ENCODE measurements at places on chromosomes 16 and 17.

GRCh38 chr17:13580790-13581189, 20.9 kb downstream of the HS3ST3A1 start:
- no peak for DNase-seq

GRCh38 chr17:32007463-32008298, 498 bp downstream of the LRRC37B start:
- no peak for DNase-seq

DNA sequence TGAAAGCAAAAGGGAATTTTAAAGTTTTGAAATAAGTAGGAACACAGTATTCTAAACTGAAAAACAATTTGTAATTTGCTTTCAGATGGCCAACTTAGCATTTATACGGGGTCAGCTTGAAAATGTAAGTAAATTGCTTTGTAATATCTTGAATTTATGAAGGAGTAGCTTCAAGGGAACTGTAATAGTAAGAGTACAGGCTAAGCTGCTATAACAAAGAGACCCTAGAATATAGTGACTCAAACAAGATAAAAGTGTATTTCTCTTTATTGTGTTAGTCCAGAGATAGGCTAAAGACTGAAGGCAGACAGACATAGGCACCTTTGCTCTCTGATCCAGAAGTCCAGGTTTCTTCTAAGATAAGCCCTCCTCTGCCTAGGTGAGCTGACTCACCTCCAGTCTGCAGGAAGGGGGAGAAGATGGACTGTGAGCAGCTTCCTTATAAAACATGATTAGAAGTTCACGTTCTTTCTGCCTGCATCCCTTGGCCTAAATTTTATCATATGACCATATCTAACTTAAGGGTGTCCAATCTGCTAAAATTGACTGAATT, 3.2 kb downstream of the TTC19 start:
- no peak for DNase-seq

DNA sequence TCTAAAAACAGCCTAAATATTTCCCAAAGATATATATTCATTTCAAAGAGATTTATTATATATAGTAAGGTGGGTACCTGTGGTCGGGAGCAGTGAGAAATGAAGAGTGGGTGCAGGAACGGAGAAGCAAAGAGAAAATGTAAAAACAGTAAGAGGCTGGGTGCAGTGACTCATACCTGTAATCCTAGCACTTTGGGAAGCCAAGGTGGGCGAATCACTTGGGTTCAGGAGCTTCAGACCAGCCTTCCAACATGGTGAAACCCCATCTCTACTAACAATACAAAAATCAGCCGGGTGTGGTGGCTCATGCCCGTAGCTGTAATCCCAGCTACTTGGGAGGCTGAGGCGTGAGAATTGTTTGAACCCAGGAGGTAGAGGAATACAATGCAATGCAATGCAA, 257.1 kb downstream of the BCAS3 start:
- no peak for DNase-seq

- no peak for DNase-seq
Measured at GRCh38 chr16:1206786-1207185, 18.3 kb downstream of the TPSG1 start.

GRCh38 chr17:48725004-48725287, 2.0 kb downstream of the PRAC2 start:
- DNase-seq, result no peak

DNA sequence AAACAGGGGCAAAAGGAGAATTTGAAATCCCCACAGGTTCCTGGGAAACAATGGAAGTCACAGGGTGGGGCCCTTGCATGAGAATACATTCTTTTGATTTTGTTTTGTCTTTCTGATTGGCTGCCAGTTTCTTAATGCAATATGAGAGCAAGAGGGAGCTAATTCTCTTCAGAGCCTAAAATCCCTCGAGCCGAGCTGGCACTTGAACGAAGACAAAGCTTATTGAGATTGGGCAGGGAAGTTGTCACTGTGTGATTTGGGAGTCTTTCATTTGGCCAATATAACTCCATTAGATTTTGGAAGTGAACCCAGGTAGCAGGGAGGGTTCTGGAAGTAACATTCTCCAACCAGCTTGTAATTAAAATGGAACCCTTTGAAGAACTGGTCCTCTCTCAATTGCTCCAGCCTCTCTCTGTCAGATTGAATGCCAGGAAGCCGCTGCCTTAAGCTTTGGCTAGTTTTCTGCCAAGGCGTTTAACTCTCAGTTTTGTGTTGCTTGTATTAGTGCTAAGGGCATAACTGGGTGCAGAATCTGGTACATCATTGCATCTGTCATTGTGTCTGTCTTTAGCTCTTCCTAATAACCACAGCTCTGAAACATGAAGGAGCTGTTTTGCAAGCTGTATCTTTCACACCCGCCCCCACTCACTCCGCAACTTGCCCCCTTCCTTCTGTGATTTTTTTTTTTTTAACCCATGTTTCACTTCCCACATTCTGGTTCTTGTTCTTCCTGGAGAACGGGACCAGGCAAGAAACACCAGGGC, 272.0 kb downstream of the MAF start:
- DNase-seq, result no peak

DNA sequence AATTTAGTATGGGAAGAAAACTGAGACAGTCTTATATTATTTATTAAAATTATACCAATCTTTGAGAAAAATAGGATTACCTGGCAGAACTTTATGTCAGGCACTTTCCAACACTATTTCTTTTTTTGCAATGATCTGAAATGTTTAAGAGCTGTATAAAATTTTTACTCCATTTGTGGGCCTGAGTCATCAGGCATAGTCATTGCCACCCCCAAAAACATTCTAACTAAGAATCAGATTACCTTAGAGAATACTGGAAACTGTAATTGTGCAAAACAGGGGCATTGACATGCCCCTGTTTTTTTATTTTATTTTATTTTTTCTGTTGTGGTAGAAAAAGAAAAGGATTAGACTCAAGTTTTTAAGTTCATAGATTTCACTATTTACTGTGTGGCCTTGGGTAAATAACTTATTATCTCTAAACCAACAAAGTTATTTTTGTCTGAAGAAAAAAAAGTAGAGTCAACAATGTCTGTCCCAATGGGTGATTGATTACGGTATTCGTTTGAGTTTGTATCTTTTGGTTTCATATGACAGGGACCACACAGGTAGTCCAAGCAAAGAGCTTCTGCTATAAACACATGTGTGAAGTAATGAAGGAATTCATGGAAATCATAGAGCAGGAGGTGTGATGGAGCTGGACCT, 24.6 kb downstream of the VAT1L start:
- DNase-seq, result no peak

- DNase-seq, result no peak
Measured at GRCh38 chr17:47276444-47276843, 22.8 kb downstream of the ITGB3 start.

- no peak for DNase-seq
Measured at GRCh38 chr17:77808686-77809425, 149.6 kb upstream of the TNRC6C start.

- DNase-seq, result no peak
Measured at GRCh38 chr16:3194792-3195191, 6.8 kb downstream of the OR1F1 start.

DNA sequence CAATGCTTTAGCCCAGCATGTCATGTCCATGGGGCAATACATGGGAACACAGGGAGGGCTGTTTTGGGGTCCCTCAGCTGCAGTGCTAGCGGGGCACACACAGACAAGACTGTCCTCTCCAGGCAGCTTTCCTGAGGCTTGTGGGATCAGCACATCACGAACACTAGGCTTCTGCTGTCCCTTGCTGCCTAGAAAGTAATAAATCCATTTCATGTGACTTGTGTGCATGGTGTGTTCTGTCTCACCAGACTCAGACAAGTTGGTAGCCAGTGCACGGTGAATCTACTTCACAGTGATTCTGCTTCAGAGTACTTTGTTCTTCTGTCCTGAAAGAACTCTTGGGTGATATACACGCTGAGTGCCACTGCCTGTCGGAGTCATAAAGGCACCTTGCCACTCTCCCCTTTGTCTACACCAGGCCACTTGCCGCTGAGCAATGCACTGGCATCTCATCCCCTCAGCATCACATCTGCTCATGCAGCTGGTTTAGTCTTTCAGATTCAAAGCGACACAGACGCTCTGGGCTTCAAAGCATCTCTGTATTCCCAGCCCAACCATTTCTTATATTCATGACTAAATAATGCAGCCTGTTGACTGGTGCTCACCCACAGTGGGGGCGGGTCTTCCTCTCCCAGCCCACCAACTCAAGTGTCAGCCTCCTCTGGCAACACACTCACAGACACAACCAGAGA, 95.2 kb upstream of the COX10 start:
- no peak for DNase-seq

DNA sequence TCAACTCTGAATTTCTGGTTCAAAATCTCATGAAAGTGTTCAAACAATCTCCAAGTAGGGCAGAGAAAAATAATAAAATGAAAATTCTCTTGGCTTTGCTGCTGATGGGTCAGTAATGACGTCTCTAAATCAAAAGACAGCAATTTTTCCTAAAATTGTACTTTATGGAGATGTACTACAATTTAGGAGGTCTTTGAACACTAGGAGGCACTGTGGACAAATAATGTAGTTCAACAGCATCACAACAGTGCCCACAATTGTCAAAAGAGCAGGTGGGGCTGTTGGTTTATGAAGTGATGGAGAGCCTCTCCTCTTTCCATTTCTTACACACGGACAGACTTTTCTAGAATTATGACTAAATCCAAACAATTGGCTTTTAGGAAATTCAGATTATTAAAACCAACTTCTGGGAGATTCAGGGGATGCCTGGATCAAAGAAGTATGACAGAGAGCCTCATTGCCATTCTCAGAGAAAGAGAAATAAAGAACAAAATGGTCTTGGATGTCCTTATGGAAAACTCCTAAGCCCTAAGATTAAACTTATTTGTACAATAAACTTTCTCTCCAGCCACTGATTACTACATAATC, 23.8 kb downstream of the EZH1 start:
- no peak for DNase-seq

- no peak for DNase-seq
Measured at GRCh38 chr16:49453021-49453420, 79.4 kb downstream of the C16orf78 start.

DNA sequence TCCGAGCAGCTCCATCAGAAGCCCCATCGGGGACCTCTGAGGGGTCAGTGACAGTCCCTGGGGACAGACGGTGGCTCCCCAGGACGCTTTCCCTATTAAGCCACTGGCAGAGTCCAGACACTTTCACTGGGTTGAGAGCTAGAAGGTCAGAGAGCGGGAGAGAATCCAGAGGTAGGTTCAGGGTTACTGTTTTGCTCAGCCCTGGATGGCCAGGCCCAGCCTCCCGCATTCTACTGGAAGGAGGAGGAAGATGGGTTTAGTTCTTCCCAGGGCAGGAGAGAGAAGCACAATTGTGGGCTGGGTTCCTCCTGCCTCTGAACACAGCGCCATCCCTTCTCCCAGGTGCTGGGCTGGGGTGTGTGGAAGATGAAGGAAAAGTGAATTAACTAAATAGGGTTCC, 452.8 kb downstream of the SLC39A11 start:
- DNase-seq, result no peak

DNA sequence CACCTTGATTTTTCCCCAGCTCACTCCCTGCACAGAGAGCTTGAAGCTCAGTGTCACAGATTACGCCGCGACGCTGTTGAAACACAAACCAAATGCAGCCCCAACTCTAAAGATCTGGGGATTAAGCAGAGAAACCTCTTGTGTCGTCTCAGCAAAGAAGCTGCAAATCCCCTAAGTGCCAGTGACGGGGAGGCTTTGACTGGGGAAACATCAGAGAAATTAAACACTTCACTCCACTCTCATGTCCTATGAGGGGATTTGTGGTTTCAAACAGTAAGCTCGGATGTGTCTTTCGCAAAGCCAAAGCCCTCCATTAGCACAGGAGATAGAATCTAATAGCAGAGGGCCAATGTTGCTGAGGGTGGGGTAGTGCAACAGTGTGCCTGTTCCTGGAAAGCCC, 233.7 kb downstream of the HS3ST4 start:
- DNase-seq, result no peak

DNA sequence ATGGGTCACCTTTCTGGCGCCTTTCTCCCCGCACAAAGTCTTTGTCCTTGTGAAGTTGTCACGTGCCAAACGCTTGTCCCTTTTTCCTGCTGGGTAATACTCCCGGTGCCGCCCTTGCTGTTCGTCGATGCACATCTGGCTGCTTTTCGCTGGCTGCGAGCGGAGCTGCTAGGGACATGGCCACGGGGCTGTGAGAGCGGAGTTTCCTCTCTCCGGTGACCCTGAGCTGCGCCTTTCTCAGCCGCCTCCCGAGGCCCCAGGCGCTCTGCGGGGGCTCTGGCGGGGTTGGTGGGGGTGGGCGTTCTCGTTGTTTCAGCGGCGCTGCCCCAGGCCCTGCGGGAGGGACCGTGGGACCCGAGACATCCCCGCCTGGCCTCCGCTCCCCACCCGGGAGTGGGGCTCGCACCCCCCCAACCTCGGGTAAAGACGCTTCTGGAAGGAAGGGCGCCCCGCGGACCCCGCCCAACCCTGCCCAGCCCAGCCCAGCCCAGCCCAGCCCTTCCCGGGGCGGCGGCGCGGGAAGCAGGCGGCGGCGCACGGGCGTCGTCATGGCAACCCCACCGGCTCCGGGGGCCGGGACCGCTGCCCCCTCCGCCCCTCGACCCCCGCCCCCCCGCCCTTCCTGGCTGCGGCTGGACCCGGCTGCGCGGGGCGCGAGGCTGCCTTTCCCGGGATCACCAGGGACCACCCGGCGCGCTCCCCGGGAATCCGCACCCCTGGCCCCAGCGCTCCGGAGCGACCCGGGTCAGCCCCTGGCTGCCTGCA, 12.3 kb downstream of the CHMP6 start:
- no peak for DNase-seq

GRCh38 chr17:67685351-67685750, 32.4 kb upstream of the NOL11 start:
- no peak for DNase-seq

DNA sequence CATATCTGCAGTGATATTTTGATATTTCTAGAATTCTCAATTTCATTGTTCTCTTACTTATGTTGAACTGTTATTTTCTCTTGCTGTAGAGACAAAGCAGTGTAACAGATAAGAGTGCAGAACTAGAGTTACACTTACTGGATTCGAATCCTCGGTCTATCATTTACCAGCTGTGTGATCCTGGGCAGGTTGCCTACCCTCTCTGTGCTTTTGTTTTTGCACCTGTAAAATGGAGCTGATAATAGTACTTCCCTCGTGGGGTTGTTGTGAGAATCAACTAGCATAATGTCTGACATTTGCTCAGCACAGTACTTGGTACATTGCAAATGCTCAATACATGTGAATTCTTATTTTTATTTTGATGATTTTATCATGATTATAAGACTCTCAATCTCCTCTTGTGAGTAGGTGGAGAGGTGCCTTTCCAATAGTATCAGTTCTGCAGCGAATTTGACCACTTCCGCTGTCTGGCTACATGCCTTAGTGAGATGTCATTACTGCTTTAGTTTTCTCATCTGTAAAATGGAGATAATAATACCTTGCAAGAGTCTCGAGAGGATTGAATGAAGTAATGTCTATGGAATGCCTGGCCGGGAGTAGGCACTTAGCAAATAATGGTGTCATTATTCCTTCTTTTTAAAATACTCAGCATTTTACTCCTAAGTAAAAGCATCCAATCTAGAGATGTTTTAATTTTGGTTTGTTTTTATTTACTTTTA, 312.2 kb upstream of the MAF start:
- DNase-seq, result no peak

GRCh38 chr16:64074706-64075105, 1047.2 kb downstream of the CDH11 start:
- no peak for DNase-seq

Measured in epithelial cell of prostate (primary cell).